ENCODE measurements at places on chromosomes 12 and 14.

DNA sequence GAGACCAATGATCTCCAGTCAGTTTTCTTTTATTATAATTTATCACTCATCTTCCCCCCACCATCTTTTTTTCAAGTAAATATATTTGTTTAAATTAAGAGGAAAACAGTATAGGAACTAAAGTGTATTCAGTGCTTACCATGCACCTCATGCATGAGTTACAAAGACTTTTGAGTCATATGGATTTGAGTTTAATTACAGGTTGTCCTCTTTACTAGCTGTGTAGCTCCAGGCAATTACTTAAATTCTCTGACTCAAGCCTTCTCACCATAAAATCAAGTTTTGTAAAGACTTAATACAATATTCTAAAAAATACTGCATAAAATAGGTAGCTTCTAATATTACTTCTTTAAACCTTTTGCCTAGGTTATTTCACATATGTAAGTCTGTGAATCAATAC is 251.3 kb downstream of the SLC16A7 start:
- DNase-seq = no peak

- DNase-seq = no peak
Observed at GRCh38 chr14:40003773-40004172, 571.5 kb upstream of the FBXO33 start.

GRCh38 chr14:64823305-64823861 is 56.3 kb downstream of the SPTB start:
- DNase-seq = peak; percentile 55

GRCh38 chr12:47123730-47124129 is 44.0 kb upstream of the AMIGO2 start:
- DNase-seq = no peak

GRCh38 chr12:90004319-90005074 is 295.9 kb upstream of the ATP2B1 start:
- no peak for DNase-seq
